ENCODE measurements at places on chromosomes 1 and 21.

GRCh38 chr1:160398823-160399222, 1.5 kb upstream of the VANGL2 start:
- no peak for DNase-seq
- H3K27ac ChIP-seq = no peak overlapping the region
- H3K4me3 ChIP-seq = no peak overlapping the region
- H3K36me3 ChIP-seq = no peaks in the 10 kb centered on the region
- H3K27me3 ChIP-seq = peaks cover 15% of the 10 kb centered on the region
- H3K4me1 ChIP-seq = peaks cover 43% of the 10 kb centered on the region

GRCh38 chr1:99004861-99005442, at the start of gene PLPPR5:
Gene PLPPR5 (minus strand): TSS chr1:99004861. CDS start chr1:99004671, 190 bp downstream.
- peaks cover 17% of the 10 kb centered on the region for H3K4me1 ChIP-seq
- H3K27me3 ChIP-seq = peaks cover 94% of the 10 kb centered on the region
- DNase-seq = no peak
- H3K27ac ChIP-seq = no peak within 1 kb of the TSS

- H3K4me3 ChIP-seq = peak overlapping the region; percentile 30
- peaks cover 100% of the 10 kb centered on the region for H3K27me3 ChIP-seq
- peaks cover 55% of the 10 kb centered on the region for H3K4me1 ChIP-seq
- H3K36me3 ChIP-seq = no peaks in the 10 kb centered on the region
- no peak overlapping the region for H3K27ac ChIP-seq
Measured at GRCh38 chr21:33022489-33022827, 3.3 kb upstream of the OLIG2 start.

GRCh38 chr21:25907573-25908275, 173.0 kb downstream of the GABPA start:
- peak overlapping the region; percentile 29 for H3K27ac ChIP-seq
- no peak for DNase-seq
- no peaks in the 10 kb centered on the region for H3K27me3 ChIP-seq

- peaks cover 45% of the 10 kb centered on the region for H3K4me1 ChIP-seq
- DNase-seq = no peak
- H3K36me3 ChIP-seq = peaks cover 8% of the 10 kb centered on the region
- peak overlapping the region; percentile 38 for H3K4me3 ChIP-seq
- no peaks in the 10 kb centered on the region for H3K27me3 ChIP-seq
Measured at GRCh38 chr1:8448911-8449661, 131.2 kb downstream of the SLC45A1 start.

GRCh38 chr21:37799211-37800056, 116.8 kb downstream of the KCNJ6 start:
- DNase-seq = no peak
- H3K36me3 ChIP-seq = no peaks in the 10 kb centered on the region
- H3K4me3 ChIP-seq = no peak overlapping the region
- H3K27me3 ChIP-seq = peaks cover 59% of the 10 kb centered on the region

- H3K4me3 ChIP-seq = no peak overlapping the region
- no peaks in the 10 kb centered on the region for H3K27me3 ChIP-seq
- H3K27ac ChIP-seq = no peak overlapping the region
- no peaks in the 10 kb centered on the region for H3K36me3 ChIP-seq
- DNase-seq = no peak
- H3K4me1 ChIP-seq = no peaks in the 10 kb centered on the region
Measured at GRCh38 chr1:82845866-82846265, 1045.1 kb downstream of the ADGRL2 start.

DNA sequence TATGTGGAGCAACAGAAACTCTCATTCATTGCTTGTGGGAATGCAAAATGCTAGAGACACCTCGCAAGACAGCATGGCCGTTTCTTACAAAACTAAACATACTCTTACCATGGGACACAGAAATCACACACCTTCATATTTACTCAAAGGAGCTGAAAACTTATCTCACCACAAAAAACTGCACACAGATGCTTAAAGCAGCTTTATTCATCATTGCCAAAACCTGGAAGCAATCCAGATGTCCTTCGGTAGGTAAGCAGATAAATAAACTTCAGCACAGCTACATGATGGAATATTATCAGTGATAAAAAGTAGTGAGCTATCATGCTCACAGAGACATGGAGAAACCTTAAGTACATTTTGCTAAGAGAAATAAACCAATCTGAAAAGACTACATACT, 124.3 kb downstream of the RERE start:
- no peak overlapping the region for H3K27ac ChIP-seq
- no peak for DNase-seq
- no peaks in the 10 kb centered on the region for H3K36me3 ChIP-seq
- H3K27me3 ChIP-seq = no peaks in the 10 kb centered on the region

DNA sequence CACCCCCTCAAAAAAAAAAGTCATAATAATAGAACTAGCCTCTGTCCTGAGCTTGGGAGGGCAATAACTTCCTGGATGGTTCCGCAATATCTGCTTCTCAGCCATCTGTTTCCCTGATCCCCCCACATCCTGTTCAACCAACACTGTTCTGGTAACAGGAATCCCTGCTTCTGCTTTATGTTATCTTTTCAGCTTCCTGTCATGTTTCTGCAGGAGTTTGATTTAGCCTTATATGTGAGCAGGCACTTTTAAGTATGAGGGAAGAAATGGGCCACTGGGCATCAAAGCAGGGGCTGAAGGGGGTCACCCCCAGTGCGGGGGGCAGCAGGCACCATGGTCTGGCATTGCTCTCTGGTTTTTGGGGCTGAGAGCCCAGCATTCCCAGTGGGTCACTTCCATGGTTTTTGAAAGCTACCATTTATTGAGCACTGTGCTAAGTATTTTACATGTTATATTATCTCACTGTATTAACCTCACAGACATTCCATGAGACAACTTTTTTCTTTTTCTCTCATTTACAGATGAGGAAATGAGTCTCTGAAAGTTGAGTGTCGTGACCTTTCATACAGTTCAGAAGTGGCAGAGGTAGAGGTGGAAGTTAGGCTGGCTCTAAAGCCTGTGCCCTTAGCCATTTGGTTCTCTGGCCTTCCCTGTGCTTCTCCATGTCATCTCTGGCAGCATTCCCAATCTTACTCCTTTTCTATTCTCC, 61.9 kb downstream of the DNTTIP2 start:
- H3K4me1 ChIP-seq = peaks cover 45% of the 10 kb centered on the region
- no peaks in the 10 kb centered on the region for H3K27me3 ChIP-seq
- no peak overlapping the region for H3K4me3 ChIP-seq
- H3K36me3 ChIP-seq = no peaks in the 10 kb centered on the region
- H3K27ac ChIP-seq = peak overlapping the region; percentile 72

DNA sequence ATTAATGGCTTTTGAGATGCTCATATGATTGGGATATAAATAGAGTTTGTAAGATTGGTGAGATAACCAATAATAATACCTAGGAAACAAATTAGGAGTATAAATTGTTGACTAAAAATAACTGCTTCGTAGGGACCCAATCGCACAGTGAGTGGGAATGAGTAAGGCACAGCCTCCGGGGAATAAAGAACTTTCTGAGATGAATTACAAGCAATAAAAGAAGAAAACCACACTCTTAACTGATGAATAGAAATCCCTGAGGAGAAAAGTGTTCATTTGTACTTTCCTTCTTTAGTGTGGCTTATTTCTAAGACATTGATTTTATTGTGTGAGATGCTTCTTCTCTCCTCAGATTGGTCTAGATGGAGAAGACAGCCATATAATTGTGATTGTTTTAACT, 443.4 kb upstream of the PRMT6 start:
- no peak for DNase-seq
- no peak overlapping the region for H3K4me3 ChIP-seq
- no peaks in the 10 kb centered on the region for H3K4me1 ChIP-seq
- H3K27ac ChIP-seq = no peak overlapping the region
- no peaks in the 10 kb centered on the region for H3K36me3 ChIP-seq

GRCh38 chr1:231921646-231922345, 295.2 kb downstream of the DISC1 start:
- no peak overlapping the region for H3K4me3 ChIP-seq
- no peaks in the 10 kb centered on the region for H3K36me3 ChIP-seq
- H3K27me3 ChIP-seq = no peaks in the 10 kb centered on the region
- peaks cover 72% of the 10 kb centered on the region for H3K4me1 ChIP-seq

DNA sequence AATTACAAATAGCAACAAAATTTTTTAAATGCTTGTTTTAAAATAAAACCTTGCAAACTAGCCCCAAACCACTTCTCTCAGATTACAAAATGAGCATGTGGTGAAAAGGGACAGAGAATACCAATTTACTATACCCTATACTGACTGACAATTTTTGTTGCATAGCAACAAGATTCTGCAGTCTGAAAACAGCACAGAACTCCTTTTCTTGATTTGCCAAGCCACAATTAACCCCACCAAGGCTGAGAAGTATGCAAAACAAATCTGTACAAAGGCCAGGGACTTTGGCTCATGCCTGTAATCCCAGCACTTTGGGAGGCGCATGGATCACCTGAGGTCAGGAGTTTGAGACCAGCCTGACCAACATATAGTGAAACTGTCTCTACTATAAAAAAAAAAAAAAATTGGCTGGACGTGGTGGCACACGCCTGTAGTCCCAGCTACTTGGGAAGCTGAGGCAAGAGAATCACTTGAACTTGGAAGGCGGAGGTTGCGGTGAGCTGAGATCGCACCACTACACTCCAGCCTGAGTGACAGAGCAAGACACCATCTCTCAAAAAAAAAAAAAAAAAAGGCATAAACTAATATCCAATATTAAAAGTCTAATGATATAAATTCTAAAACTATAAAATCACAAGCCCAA, 21.8 kb downstream of the ENAH start:
- no peaks in the 10 kb centered on the region for H3K36me3 ChIP-seq
- H3K27ac ChIP-seq = peak overlapping the region; percentile 38
- H3K4me3 ChIP-seq = no peak overlapping the region
- no peak for DNase-seq

DNA sequence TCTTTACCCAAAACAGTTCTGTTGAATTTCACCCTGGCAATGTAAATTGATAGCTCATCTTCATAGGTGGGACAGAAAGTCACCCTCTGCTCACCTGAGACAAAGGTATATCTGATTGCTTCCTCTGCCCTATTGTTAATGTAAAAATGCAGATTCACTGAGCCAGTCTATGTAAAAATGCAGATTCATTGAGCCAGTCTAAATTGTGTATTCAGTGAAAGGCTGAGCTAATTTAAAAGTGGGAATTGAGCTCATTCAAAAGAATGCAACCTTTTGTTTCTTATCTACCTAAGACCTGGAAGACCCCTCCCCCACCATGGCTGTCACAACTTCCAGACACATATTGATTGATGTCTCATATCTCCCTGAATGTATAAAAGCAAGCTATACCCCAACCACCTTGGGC, 4.8 kb upstream of the MYSM1 start:
- no peaks in the 10 kb centered on the region for H3K27me3 ChIP-seq
- H3K4me3 ChIP-seq = no peak overlapping the region

- no peaks in the 10 kb centered on the region for H3K27me3 ChIP-seq
- no peak overlapping the region for H3K27ac ChIP-seq
- H3K4me1 ChIP-seq = peaks cover 19% of the 10 kb centered on the region
Measured at GRCh38 chr1:8174807-8175206, 143.1 kb upstream of the SLC45A1 start.

DNA sequence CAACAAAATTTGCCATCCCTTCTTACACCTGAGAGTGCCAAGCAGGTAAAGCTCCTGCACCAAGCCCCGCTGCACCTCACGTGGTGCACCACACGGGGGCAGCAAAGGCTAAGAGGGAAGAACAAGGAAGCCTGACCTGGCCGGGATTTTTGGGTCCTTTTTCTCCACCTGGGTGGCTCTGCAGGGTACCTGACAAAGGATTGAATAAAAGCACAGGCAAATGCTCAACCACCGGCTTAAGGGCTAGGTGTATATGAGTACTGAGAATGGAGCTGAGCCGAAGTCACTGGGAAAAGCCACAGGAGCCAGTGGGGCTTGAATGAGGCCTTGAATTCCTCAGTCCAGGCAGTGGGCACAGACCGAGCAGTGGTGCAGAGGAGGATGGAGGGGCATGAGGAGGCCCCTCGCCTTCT, 36.4 kb downstream of the ZNF697 start:
- peak; percentile 65 for DNase-seq
- no peaks in the 10 kb centered on the region for H3K27me3 ChIP-seq
- peaks cover 22% of the 10 kb centered on the region for H3K4me1 ChIP-seq
- no peaks in the 10 kb centered on the region for H3K36me3 ChIP-seq
- no peak overlapping the region for H3K27ac ChIP-seq

GRCh38 chr1:182784556-182785171, 4.9 kb upstream of the NPL start:
- H3K4me1 ChIP-seq = peaks cover 19% of the 10 kb centered on the region
- no peaks in the 10 kb centered on the region for H3K27me3 ChIP-seq
- no peak overlapping the region for H3K4me3 ChIP-seq
- H3K36me3 ChIP-seq = no peaks in the 10 kb centered on the region

GRCh38 chr1:194640322-194640721, 1453.9 kb upstream of the B3GALT2 start:
- DNase-seq = no peak
- H3K36me3 ChIP-seq = no peaks in the 10 kb centered on the region
- no peak overlapping the region for H3K27ac ChIP-seq
- no peaks in the 10 kb centered on the region for H3K27me3 ChIP-seq

GRCh38 chr1:180631194-180631765, 542 bp upstream of the XPR1 start:
- no peaks in the 10 kb centered on the region for H3K36me3 ChIP-seq
- H3K27me3 ChIP-seq = no peaks in the 10 kb centered on the region
- H3K4me3 ChIP-seq = peak overlapping the region; percentile 80
- H3K4me1 ChIP-seq = peaks cover 61% of the 10 kb centered on the region
- peak overlapping the region; percentile 96 for H3K27ac ChIP-seq

DNA sequence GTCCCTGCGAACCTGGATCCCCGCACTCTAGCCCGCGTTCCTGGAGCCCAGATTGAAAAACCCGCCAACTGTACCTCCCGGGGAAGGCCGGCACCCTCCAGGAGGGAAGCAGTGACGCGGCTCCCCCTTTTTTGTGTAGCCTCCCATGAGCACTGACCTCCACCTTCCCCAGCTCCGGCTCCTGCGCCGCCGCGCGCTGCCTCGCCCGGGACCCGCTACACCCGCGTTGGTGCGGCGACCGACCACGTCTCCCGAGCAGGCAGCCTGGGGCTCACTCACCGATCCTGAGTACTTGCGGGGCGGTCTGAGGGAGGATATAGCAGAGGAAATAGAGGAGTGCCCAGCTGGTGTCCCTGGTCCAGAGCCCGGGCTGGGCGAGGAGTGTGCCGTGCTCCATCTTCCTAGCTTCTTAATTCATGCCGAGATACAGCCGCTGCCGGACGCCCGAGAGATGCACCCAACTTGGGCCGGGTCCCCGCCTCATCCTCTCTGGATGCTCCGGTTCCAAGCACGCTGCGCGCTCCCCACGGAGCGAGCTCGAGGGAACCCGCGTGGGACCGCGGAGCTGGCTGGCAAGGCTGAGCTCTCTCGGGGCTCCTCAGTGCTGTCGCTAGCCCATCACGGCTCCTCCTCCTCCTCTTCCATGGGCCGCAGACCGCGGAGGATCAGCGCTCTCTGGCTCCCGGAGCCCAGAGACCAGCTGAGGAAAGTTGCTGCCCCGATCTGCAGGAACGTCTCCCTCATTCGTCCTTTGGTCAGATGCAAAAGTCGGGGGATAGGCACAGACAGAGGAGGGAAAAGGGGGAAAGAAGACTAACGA, 482 bp downstream of the GRIK1 start:
- H3K27me3 ChIP-seq = peaks cover 89% of the 10 kb centered on the region
- no peak overlapping the region for H3K27ac ChIP-seq
- DNase-seq = no peak
- peaks cover 10% of the 10 kb centered on the region for H3K4me1 ChIP-seq
- peak overlapping the region; percentile 50 for H3K4me3 ChIP-seq

All from left ventricle myocardium inferior (tissue), 1 donor.